WERI-Rb-1 (cell line): ENCODE measurements at places on chromosomes 2 and 18.

DNA sequence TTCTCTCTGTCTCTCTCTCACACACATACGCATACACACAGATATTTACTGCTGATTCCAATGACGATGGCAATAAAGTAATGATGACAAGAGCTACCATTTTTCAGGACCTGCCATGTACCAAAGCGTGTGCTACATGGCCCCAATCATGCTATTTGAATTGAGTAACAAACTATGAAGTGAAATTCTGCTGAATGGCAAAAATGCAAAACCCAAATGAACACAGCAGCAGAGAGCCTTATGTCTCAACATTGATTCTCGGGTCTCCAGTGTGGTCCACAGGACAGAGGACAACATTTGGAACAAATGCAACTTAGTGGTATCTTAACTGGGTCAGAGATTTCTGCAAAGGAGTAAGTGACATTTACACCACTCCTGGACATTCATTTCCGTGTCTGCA is 117.4 kb downstream of the PIEZO2 start:
- DNase-seq, result no peak

DNA sequence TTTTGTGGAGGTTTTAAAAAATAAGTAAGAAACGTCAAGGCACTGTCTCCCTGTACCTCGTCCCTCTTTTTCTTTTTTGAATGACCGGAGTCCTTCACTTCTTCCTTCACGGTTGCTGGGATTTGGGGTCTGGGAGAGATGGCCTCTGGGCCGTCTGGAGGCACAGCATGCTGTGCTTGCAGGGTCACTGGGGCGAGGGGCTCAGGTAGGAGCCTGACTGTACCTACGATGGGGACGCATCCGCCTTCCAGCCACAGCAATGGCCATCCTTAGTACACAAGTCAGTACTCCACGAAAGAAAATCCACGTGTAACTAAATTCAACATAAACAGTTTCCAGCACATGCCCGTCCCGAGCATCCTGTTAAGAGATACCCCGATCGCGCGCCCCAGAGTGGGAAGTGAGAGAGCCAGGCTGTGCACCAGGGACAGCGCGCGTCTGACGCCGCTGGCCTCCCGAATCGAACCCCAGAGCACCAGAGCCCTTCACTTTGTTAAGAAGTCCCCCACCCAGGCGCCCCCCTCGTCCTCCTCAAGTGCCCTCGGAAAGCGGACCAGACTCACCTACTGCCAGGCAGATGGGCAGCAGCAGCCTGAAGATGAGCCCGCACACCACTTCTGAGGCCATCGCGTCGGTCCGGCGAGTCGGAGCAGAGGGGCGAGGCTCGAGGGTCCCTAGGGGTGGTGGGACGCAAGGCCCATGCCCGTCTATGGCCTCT is 1.2 kb downstream of the PIEZO2 start:
- DNase-seq, result no peak

GRCh38 chr2:95384854-95385569 is 17.5 kb upstream of the FAHD2A start:
- no peak for DNase-seq

GRCh38 chr18:21277578-21277977 is 35.5 kb downstream of the GREB1L start:
- no peak for DNase-seq

GRCh38 chr2:159366538-159366937 is 80.0 kb upstream of the WDSUB1 start:
- no peak for DNase-seq

DNA sequence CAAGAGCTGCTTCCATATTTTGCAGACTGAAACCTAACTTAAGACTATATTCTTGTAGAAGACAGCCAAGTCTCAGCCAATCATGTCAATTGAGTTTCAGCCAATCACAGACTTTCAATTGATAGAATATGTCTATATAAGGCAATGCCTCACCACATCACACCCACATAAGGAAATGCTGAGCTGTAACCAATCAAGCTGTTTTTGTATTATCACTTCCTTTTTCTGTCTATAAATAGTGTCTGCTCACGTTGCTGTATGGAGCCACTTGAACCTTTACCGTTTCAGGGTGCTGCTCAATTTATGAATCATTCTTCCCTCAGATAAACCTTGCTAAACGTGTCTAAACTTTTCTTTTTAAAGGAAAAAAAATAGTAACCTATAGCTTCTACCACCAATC is 1554.4 kb upstream of the LRRTM1 start:
- no peak for DNase-seq

DNA sequence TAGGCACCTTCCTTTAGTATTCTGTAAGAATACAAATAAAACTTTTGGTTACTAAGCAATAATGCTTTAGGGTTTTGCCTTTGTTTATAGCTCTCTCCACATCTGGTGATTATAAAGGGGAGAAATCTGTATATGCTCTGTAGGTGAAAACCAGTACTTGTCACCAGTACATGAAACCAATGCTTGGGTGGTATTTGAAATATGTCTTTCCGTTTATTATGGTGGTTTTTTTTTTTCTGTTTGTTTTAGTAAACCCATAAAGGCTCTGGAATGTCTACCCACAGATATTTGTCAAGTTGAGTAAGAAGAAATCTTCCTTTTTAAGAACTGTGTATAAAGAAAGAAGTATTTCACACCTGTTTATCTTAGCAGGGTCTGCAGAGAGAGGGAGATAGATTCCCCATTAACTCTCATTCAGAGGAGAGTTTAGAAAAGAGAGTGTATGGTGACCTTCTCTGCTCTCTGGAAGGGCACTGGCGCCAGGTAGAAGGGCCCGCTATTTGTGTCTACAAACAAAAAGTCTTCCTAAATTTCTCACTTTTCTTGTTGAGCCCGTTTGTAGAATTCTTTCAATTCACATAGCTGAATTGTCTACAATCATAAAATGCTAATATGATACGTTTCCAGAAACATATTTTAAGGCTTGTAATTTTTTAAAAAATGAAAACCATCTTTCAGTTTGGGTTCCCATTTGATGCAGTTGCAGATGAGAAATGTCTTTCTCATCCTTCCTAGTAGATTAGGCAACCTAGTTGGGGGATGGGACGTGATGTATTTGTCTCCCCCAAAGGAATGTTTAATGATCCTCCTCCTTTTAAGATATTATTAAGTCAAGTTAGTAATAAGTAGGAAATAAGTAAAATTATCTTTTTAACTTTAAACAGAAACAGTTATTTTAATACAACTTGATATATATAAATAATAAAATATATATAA is 33.9 kb downstream of the MAP3K20 start:
- no peak for DNase-seq

DNA sequence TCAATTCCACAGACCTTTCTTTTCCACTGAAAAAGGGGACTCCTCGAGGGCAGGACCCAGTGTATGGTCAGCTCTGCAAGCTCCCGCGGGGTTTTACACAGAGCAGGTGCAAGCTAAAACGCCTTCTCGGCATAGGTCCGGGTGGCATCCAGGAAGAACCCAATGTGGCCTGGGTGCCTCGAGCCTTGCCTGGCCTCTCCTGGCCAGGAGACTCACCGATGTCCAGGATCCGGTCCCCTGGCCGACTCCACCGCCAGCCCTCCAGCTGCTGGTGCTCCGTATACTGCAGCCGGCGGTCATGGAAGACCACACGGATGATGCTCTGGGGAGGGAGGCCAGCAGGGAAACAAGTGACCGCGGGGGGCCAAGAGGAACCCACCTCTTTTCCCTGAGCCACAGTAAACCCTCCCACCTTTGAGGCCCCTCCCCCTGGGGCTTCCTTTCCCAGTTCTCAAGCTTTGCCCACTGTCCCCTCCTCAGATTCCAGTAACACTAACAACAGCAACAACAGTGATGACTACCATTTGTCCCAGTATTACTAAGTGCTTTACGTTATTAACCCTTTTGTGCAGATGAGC is 36.1 kb downstream of the TFCP2L1 start:
- DNase-seq, result no peak

- no peak for DNase-seq
Measured at GRCh38 chr2:46148369-46148736, 148.9 kb upstream of the EPAS1 start.

DNA sequence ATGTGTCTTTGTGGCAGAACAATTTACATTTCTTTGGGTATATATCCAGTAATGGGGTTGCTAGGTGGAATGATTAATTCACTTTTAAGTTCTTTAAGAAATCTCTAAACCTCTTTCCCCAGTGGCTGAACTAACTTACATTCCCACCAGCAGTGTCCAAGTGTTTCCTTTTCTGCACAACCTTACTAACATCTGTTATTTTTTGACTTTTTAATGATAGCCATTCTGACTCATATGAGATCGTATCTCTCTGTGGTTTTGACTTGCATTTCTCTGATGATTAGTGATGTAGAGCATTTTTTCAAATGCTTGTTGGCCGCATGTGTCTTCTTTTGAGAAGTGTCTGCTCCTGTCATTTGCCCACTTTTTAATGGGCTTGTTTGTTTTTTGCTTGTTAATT is 43.1 kb upstream of the PTH2R start:
- no peak for DNase-seq

DNA sequence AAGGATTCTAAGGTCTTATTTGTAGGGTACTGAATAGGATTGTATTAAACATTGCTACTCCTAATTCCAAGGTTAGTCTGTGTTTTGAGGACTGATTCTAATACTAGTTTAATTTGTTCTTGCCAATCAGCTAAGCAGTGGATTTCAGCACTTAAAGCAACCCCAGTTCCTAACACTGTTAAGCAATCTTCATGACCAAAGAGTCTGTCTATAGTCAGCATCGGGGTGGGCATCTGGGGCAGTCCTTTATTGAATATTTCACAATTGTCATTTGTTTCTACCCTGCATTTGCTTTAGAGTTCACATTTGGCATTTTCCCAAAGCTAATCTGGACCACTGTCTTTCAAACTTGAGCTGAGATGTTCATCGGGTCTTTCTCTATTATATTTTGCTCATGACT is 248.0 kb upstream of the TANK start:
- DNase-seq, result no peak

DNA sequence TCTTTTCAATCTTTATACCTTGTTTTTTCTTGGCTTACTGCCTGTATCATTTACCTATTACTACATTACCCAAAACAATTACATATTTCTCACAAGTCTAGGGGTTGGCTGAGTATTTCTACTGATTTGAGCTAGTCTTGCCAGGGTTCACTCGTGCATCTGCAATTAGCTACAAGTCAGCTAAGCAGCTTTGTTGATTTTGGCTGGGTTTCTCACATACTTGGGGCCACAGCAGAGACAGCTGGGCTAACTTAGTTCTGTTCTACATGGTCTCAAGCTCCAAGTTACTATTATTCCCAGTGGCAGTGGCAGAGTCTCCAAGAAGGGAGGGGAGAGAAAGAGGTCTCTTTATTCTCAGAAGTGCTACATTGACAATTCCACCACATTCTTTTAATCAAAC is 54.7 kb upstream of the SP5 start:
- no peak for DNase-seq
